ENCODE measurements at places on chromosomes 1 and 21. TPM values are rescaled to one million over a fixed set of nuclear protein-coding genes. Genes with fewer than 3 reads are reported as not detected.

- ATAC-seq, result peak; percentile 79
These were observed 31.6 kb upstream of the UBE2U start for GRCh38 chr1:64171797-64172281.

DNA sequence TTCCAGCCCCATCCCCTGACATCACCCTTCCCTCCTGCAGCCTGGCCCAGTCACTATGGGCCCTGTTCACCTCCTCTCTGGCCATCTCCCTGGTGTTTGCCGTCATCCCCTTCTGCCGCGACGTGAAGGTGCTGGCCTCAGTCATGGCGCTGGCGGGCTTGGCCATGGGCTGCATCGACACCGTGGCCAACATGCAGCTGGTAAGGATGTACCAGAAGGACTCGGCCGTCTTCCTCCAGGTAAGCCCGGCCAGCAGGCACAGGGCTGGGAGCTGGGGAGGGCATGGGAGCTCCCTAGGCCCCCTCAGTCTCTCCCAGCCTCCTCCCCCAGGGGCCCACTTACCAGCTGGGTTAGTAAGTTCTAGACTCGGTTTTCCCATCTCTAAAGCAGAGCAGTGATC, 52.1 kb downstream of the ELK4 start:
- no peak for ATAC-seq

- peak; percentile 45 for ATAC-seq
These were observed 216.9 kb upstream of the SAMSN1 start for GRCh38 chr21:14762734-14763694.

DNA sequence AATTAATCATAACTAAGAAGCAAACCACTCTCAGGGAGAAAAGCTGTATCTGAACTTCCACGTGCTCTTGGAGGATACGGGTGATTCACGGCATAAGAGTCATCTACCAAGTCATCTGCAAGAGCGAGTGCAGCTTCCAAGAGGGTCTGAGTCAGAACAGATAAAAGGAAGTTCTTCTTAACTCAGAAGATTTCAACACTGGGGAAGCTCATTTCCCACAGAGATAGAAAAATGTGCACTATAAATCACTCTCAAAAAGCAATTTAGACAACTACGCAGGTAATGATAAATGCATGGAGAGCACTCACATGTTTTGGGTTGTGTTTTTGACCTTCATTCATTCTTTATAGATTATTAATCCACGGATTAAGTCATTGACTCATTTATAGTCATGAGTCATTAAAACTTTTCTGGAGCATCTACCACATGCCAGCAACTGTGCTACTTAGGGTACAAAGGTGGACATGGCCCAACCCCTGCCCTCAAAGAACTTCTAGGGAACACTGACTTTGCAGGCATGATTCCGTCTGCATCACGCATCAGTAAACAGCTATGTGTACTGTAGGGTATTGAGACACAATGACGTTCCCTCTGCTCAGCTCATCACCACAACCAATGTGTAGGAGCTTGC, 20.8 kb downstream of the KCNJ15 start:
- peak; percentile 62 for ATAC-seq

DNA sequence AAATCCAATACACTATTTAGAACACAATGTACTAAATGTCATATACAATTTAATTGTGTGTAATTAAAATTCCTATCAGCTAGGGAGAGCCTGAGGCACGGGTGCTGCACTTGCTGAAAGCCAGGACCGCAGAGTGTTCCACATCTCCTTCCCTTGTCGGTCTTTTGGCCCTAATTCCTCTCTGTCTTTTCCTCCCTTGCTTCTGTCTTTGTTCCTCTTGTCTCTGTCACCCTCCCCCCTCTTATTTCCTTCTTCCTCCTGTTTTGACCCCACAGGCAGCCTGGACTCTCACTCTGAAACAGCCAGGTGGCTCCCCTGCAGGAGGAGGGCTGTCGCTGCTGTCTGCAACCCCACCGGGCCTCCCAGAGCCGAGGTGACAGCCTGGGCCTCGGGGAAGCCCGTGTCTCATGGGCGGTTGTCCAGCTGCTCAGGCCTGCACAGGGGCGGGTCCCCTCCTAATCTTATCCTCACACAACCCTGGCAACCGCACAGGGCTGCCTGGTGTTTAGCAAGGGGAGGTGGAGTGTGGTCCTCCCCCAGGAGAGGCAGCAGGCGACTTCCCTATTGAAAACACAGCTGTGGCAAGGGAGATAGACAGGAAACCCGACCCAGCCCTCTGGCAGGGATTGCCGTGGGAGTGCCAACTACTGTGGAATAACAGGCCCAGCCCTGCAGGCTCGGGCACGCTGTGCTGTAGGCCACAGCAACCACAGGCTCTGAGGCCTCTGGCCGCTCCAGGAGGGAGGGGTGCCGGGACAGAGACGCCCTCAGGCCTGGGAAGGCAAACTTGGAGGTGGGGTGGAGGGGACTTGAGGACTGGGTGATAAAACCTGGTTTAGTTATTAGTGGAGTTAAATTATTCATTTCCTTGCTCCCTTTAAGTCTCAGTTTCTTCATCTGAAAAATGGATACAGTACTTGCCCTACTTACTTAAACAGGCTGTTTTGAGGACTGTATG, 68.8 kb upstream of the WDR26 start:
- peak; percentile 92 for ATAC-seq

The ALX3 gene
- not detected for total RNA-seq

All from motor neuron (in vitro differentiated cells).